ENCODE measurements at places on chromosomes 11 and 22. TPM values are rescaled to one million over a fixed set of nuclear protein-coding genes. Genes with fewer than 3 reads are reported as not detected.

MGAT3 gene
- total RNA-seq, result not detected

DLG2 gene
- 1.1 TPM for total RNA-seq

HPX gene
- 0.50 TPM for total RNA-seq

FGF19 gene
- not detected for total RNA-seq

APOA5 gene
- not detected for total RNA-seq

ZNF202 gene
- total RNA-seq, result 11.4 TPM

SC5D gene
- 62.6 TPM for total RNA-seq

HTR3A gene
- total RNA-seq, result under 0.01 TPM

CELSR1 gene
- total RNA-seq, result 5.4 TPM

E2F8 gene
- 2.0 TPM for total RNA-seq

LRRC75B gene
- total RNA-seq, result 10.1 TPM

CHRM1 gene
- not detected for total RNA-seq

POU2AF2 gene
- total RNA-seq, result not detected

AQP11 gene
- 9.1 TPM for total RNA-seq

OR51E2 gene
- 0.11 TPM for total RNA-seq

OR51B5 gene
- total RNA-seq, result not detected

OR2D2 gene
- total RNA-seq, result 1.5 TPM

CD3D gene
- not detected for total RNA-seq

HTR3B gene
- not detected for total RNA-seq

NPAS4 gene
- total RNA-seq, result not detected

PIK3IP1 gene
- 22.2 TPM for total RNA-seq

KDM4E gene
- not detected for total RNA-seq

LRRC74B gene
- total RNA-seq, result not detected

FGF4 gene
- total RNA-seq, result not detected

GRIK4 gene
- 0.12 TPM for total RNA-seq

NRGN gene
- total RNA-seq, result 1.5 TPM

FREY1 gene
- total RNA-seq, result 0.89 TPM

MAP6 gene
- 1.1 TPM for total RNA-seq

SCGB2A2 gene
- total RNA-seq, result not detected

PHLDB1 gene
- 50.1 TPM for total RNA-seq

RFPL1 gene
- not detected for total RNA-seq

CHST1 gene
- total RNA-seq, result 1.7 TPM

CCDC83 gene
- total RNA-seq, result not detected

VPREB1 gene
- not detected for total RNA-seq

SLC6A5 gene
- total RNA-seq, result not detected

TEX54 gene
- total RNA-seq, result not detected

ROBO3 gene
- total RNA-seq, result 13.4 TPM

TP53AIP1 gene
- not detected for total RNA-seq

ST14 gene
- total RNA-seq, result under 0.01 TPM

RBMXL2 gene
- total RNA-seq, result 0.11 TPM

OLFML1 gene
- 4.2 TPM for total RNA-seq

ESAM gene
- 0.89 TPM for total RNA-seq

TCN2 gene
- total RNA-seq, result 3.4 TPM

FXYD6 gene
- total RNA-seq, result 0.37 TPM

WNT11 gene
- total RNA-seq, result not detected

OR5AP2 gene
- total RNA-seq, result not detected
